ENCODE measurements at places on chromosomes 2 and 18.

- DNase-seq: no peak
Observed at GRCh38 chr2:54952978-54953456, 97.2 kb downstream of the RTN4 start.

DNA sequence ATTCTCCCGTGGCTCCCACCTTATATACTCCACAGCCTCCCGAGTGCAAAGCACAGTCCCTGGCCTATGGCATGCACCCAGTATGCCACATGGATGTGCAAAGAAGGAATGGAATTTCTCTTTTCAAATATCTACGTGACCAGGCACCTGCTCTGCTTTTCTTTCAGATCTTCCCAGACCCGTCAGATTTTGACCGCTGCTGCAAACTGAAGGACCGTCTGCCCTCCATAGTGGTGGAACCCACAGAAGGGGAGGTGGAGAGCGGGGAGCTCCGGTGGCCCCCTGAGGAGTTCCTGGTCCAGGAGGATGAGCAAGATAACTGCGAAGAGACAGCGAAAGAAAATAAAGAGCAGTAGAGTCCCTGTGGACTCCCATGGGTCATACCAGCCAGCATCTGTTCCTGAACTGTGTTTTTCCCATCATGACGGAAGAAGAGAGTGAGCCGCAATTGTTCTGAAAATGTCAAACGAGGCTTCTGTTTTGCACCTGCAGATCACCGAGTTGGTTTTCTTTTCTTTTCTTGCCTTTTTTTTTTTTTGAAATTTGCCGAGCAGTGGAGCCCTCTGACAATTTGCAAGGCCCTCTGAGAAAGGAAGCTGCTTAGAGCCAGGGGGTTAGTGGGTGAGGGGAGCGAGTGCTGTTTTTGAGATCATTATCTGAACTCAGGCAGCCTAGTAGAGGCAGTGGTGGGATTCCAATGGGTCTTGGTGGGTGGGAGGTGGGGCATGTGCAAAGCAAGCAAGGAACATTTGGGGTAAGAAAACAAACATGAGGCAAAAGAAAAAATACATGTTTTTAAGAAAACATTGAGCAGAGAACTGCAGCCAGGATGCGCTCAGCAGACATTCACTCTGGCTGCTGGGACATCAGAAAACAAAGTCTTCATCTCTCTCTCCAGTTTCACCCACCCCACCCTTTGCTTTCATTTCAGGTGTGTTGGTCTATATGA, 26.2 kb downstream of the LBH start:
- DNase-seq: no peak

GRCh38 chr2:158205215-158205614, 103.5 kb downstream of the UPP2 start:
- DNase-seq: no peak

DNA sequence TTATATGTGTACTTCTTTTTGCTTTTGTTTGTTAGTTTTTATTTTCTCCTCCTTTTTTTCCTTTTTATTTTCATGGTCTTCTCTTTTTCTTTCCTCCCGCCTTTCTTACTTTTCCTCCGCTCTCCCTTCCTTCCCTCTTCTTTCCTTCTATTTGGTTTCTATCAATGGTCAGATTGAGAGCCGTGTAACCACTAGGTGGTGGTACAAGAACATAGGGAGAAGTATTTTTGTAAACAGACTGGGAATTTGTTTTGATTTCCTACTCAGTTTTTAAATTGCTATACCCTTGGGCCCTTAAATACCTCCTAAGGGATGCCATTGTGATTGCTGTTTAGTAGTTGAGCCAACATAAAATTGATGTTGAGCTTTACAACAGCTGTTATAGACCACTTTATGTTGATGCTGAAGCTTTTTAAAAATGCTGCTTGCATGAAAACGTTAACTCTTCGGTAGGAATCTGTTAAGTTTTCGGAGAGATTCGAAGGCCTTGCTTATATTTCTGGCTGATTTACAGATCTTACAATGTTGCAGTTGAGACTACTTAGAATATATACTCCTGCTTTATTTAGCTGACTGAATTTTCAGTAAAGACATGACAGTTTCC, 124.2 kb downstream of the UBE2E3 start:
- peak; percentile 89 for DNase-seq

GRCh38 chr18:616380-616995, 19.7 kb downstream of the CLUL1 start:
- peak; percentile 85 for DNase-seq

DNA sequence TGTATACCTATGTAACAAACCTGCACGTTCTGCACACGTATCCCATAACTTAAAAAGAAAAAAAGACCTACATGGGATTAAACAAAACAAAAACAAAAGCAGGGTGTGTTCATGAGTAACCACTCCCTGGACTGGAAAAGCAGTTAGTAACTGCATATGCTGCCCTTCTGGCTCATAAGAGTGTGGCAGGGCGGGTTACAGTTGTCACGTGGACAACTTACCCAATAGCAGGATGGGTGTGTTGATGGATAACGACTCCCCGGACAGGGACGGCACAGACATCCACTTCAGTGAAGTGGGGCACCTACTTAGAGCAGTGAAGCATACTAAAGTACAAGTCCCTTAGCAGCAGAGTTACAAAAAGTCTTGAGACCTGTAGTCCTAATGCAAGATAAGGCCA, 136.7 kb downstream of the CCBE1 start:
- DNase-seq: no peak

DNA sequence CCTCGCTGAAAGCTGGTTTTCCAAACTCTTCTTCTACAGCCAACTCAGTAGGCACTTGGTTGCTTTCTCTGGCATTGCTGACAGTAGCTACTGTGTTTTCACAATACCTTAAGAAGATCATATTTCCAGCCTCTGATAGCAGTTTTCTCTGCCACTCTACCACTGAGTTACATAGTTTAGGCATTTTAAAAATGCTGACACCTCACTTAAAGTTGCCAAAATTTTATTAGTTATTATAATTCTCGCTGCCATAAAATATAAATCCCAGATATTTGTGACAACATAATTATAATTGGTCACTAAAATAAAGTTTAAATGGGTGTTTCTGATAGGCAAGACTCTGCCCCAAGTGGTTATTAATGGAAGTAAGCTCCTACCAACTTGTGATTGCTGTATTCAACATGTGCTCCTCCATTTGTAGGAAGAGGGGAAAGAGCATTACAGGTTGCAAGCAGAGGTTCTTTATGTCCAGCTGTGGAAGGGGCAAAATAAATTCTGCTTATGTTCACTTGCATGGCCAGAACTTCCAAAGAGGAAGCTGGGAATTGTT, 1202.8 kb downstream of the CNTNAP5 start:
- DNase-seq: no peak

DNA sequence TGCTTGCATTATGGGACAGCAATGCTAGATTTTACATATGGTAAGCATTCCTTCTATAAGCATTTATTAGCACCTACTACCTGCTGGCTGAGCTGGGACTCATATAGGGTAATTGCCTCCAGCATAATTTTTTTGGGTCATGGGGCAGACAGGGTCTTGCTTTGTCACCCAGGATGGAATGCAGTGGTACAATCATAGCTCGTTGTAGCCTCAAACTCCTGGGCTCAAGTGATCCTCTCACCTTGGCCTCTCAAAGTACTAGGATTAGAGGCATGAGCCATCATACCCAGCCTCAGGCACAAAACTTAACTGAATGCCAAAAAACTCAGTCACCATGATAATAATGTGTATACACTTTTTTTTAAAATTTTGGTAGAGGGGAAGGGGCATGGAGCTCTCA, 35.3 kb downstream of the TMEM237 start:
- DNase-seq: no peak

- peak; percentile 52 for DNase-seq
Observed at GRCh38 chr2:219344751-219345430, 12.3 kb upstream of the RESP18 start.

Measured in adipocyte (in vitro differentiated cells).